ENCODE measurements at places on chromosomes 3 and 15.
A peak's percentile ranks its signal among the peaks of the same experiment; 100 is the strongest.

GRCh38 chr3:182697345-182697919 is 95.9 kb upstream of the ATP11B start:
- DNase-seq = no peak

GRCh38 chr3:48299746-48300712 is 33.4 kb downstream of the SPINK8 start:
- no peak for DNase-seq

DNA sequence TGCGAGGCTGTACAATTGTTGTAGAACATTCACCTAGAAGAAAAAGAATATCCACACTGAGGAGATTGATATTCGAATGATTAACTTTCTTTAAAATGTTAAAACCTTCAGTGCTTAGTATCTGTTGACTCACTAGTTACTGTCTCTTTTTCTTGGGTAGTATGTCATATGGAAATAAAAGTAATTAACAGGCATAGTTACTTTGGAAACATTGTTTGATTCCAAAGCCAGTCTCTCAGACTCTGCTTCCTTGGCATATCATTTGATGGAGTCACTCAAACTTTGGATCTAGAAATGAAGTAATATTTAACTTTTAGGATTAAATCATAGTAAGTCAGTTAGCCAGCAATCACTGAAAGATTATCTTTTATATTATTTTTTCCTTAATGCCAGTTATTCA is 63.4 kb downstream of the MAP2K5 start:
- no peak for DNase-seq

DNA sequence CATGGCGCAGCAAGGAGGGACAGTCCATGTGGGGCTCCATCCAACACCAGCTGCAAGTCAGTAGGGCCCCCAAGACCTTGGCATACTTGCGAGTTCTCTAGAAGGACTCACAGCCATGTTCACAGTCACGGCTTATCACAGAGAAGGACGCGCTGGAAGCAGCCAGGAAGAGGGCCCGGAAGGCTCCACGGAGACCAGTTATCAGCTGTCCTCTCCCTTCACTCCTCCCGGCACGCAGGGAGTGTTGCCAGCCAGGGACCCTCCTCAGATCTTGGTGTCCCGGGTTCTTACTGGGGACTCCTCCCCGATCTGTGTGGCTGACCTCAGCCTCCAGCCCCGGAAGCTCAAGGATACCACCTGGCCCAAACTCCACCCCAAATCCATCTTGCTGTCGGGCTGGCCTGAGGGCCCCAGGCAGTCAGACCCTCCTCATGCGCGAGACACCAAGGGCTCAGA is 68.0 kb downstream of the SLTM start:
- DNase-seq = no peak

DNA sequence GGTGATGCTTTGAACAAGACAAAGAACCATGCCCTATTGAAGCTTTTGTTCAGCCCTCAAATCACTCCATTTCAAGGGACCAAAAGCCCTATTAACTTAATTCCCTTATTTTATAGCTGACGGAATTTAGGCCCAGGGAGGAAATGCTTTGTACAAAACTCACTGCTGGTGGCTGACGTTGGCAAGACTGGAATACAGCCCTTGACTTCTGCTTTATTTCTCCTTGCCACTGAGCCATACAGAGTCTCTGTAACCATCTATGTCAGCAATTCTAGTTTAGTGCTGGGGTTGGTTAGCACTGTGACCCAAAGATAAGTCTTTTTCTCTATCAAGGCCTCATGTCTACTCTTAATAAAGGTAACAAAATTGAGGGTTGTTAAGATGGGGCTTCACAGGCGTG is 316.1 kb upstream of the TPRG1 start:
- DNase-seq = no peak

- no peak for DNase-seq
Observed at GRCh38 chr15:73869216-73869995, 4.0 kb upstream of the TBC1D21 start.

DNA sequence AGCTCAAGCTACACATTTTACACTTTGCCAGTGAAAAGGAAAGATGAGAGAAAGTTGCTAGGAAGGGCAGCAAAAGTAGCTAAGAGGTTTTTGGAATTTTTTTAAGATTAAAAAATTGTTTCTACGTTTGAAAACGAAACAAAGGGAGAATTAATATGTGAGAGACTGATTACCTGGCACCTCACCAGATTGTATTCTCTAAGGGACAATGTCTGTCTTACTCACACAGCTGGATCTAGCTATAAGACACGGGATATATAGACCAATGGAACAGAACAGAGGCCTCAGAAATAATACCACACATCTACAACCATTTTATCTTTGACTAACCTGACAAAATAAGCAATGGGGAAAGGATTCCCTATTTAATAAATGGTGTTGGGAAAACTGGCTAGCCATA is 9.5 kb upstream of the KBTBD12 start:
- no peak for DNase-seq

DNA sequence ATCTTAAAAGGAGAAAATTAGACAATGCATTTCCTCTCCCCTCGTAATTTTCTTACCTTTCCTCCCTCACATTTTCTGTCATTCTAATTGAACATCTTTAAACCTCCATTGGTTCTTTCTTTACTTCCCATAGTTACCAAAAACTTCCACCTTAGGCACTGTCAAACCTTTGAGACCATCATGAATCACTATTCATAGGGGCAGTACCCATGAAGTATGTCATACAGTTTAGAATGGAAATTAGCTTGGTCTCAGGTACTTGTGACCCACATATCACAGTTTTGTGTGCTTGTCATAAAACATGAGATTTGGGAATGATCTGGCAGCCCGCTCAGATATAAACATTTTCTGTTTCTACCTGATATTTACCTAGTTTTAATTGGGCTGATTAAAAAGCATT is 50.1 kb downstream of the KCNMB3 start:
- DNase-seq = no peak

DNA sequence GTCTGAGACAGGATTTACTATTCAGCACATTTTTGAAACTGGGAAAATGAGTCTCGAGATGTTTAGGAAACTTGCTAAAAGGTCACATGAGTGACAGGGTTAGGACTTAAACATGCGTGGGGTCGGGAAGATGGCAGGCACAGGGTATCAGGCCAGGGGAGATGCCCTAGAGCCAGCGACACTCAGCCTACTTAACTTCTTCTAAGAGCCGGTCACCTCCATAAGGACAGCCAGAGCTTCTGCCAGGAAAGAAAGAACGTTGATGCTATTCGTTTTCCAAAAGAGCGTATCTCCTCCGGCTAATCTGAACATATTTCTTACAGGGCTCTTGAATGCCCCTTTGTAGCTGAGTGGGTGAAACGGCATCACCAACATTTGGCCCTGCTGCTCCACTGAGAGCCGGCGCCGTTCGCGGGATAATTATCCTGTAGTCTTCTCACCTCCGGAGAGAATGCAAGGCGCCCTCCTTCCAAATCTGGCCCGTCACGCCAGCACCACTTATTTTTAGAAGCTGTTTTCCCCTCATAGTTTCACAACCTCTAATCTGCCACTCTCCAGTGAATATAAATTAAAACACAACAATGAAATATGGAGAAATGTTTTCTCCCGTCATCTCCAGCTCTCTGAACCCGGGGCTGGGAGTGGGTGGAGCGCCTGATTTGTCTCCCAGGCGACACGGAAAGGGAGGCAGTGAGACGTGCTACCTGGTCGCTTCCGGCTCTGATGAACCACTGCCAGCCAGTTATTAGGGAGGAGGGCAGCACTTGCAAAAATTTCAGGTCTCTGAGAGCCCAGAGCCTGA is 58.5 kb downstream of the LIPC start:
- no peak for DNase-seq

- DNase-seq = no peak
Observed at GRCh38 chr15:78003539-78004008, 73.9 kb downstream of the TBC1D2B start.

DNA sequence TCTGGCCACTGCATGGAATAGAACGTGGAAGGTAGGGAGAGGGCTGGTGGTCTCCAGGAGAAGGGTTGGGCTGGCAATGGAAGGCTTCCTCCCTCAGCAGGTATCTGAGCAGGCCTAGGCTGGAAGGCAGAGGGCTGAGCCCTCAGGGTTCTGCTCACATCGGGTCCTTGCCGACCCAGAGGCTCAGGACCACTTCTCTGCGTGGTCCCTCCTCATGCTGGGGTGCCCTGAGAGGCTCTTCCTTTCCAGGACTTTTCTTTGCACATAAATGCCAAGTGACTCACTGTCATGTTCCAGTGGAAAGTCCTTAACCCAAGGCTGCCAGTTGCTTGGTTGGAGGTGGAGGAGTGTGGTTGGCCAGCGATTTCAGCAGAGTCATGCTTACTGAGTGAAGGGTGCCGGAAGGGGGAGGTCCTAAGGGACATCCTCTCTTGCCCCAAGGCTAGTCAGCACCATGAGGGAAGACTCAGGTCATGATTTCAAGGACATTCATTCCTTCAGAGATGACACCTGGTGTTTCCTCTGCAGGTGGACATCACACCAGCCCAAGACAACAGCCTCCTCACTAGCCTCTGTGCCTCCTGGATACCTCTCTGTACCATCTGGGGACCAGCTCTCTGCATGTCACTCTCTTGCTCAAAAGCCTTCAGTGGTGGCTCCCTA is 8.2 kb downstream of the SLC6A6 start:
- peak; percentile 53 for DNase-seq

GRCh38 chr3:59549962-59550361 is 500.1 kb upstream of the CFAP20DC start:
- DNase-seq = no peak

DNA sequence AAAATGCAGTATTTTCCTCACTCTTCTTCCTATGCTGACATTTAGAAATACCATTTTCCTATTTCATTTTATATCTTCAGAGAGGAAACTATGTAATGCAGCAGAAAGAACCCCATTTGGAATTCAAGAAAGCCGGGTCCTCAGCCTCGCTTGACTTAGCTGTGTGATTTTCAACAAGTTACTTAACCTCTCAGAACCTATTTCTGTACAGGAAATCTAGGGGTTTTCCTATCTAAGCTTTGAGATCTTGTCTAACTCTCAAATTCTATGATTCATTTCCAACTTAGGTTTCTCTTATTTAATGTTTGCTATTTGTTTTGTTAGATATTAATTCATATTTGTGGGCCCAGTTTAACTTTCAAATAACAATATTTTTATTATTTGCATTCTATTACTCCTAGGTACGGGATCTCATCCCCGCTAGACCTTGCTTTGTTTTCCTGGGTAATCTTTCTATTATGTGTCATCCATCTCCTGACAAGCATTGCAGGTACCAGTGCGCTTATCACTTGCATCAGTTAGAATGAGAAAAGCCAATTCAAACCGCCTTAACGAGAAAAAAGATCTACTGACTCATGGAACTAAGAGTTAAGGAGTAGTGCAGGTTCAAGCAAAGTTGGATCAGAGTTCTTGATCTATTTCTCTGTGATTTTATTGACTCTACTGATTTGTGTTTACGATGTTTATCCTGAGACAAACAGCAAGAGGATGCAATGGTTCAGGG is 70.6 kb upstream of the BHLHE40 start:
- no peak for DNase-seq

DNA sequence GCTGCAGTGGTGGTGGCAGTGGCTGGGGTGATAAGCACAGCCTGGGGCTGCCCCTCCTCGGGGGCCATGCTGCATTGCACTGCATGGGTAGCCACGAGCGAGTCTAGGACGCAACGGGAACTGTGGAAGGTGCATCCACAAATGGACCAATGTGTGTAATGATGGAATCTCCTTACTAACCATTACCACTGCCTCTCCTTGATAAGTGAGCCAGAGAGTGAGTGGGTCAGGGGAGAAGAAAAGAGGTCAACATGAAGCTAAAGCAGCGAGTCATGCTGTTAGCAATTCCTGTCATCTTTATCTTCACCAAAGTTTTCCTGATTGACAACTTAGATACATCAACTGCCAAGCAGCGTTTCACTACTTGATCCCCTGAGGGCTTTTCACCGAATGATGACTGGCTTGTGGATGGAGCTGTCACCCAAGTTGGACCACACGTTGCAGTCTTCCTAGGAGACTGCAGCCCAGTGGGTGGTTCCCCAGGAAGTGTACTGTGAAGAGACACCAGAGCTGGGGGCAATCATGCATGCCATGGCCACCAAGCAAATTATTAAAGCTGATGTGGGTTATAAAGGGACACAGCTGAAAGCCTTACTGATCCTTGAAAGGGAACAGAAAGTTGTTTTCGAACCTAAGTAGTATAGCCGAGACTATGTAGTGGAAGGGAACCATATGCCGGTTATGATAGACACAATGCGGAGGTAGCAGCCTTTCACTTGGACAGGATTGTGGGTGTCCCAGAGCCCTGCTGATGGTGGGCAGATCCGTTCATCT is 20.6 kb downstream of the SAMD7 start:
- no peak for DNase-seq

DNA sequence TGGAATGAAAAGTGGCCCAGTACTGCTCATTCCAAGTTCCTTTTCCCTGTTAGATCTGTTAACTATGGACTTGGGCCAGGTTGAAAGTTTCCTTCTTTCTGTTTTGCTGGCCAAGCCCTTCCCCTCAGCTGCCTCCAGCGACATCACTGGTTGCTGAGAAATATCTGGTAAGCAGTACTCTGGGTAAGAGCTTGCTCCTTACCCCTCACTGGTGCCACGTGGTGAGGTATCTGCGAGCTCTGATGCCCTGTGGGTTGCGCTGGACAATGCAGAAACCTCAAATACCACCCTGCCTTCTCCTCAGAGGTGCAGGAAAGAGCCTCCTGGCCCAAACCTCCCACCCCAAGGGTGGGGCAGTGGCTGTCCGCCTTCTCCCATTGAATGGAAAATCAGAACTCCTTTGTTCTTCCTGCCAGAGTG is 42.9 kb upstream of the APH1B start:
- DNase-seq = no peak

GRCh38 chr3:194691481-194692283 is 6.0 kb downstream of the FAM43A start:
- DNase-seq = no peak

DNA sequence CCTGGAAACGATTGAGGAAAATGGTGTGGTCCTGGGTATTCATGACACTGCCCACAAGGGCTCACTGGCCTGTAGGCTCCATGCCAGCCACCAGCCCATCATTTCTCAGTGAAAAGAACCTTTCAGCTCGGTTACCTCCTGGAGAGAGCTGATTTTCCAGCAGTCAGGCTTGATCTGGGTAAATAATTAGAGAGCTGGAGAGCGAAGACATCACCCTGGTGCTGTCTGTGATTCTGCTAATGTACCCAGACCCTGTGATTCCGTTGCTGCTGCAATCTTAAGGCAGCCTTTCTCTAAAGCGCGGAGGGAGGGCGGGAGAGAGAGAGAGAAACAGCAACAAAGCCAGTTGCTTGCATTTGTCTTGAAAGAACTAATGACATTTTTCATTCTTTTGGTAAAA is 221.9 kb upstream of the TOPAZ1 start:
- no peak for DNase-seq

GRCh38 chr3:70179111-70179510 is 133.3 kb downstream of the MDFIC2 start:
- DNase-seq = no peak

- no peak for DNase-seq
Observed at GRCh38 chr3:48502728-48503168, 1.2 kb downstream of the SHISA5 start.

DNA sequence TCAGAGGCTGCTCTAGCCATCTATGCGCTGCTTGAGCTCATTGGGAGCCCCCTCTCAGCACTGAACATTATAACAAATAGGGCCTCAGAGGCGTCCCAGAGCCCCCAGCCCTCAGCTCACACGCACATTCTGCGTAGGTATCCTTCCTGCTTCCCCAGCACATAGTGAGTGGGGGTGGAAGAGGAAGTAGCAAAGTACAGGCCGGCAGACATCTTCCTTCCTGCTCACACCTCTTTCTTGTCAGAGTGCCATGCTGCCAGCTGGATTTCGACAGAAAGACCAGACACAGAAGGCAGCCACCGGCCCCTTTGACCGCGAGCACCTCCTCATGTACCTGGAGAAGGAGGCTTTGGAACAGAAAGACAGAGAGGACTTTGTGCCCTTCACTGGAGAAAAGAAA is 16.6 kb downstream of the TMOD2 start:
- no peak for DNase-seq
